ENCODE measurements at places on chromosomes 12 and 14. TPM values are rescaled to one million over a fixed set of nuclear protein-coding genes. Genes with fewer than 3 reads are reported as not detected.

The CFAP73 gene
- not detected for total RNA-seq

The FAR2 gene
- 13.5 TPM for total RNA-seq

The RAPGEF3 gene
- 102 TPM for total RNA-seq

The AQP5 gene
- not detected for total RNA-seq

The SLC17A8 gene
- not detected for total RNA-seq

GRCh38 chr12:98594050-98594835 is 757 bp downstream of the SLC25A3 start:
- no peak for DNase-seq

- peak; percentile 32 for DNase-seq
Observed at GRCh38 chr12:85468356-85469157, 188.5 kb downstream of the ALX1 start.
